ENCODE measurements at places on chromosomes 16 and 17.

DNA sequence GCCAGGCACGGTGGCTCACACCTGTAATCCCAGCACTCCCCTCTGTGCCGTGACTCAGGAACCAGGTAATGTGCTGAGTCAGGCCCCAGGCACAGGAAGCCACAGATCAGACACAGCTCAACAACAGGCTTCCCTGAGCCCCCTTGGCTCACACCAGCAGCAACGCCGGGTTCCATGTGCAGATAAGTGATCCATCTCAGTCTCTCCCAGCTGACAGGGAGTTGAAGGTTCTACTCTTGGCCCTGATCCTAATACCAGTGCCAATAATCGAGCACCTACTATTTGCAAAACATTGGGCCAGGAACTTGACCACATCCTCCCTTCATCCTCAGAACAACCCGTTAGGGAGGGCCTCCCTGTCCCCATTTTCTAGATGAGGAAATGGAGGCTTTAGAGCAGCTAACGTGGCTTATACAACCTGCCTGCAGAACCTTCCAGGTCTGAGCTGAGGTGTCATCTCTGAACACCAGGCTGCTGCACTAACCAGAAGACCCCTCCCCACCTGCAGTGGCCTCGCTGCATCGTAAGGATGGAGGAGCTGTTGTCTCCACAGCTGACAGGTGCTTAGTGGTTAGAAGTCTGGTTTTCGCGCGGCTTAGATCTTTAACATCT is 64.8 kb upstream of the AMZ2 start:
- peak; percentile 70 for DNase-seq

- no peak for DNase-seq
Observed at GRCh38 chr17:43410557-43411368, 12.0 kb downstream of the ARL4D start.

- no peak for DNase-seq
Observed at GRCh38 chr17:36722903-36723263, 121.5 kb downstream of the MRM1 start.

- no peak for DNase-seq
Observed at GRCh38 chr17:45110676-45111611, 21.4 kb downstream of the PLCD3 start.

- DNase-seq = no peak
Observed at GRCh38 chr16:317583-317982, 34.6 kb downstream of the PDIA2 start.

DNA sequence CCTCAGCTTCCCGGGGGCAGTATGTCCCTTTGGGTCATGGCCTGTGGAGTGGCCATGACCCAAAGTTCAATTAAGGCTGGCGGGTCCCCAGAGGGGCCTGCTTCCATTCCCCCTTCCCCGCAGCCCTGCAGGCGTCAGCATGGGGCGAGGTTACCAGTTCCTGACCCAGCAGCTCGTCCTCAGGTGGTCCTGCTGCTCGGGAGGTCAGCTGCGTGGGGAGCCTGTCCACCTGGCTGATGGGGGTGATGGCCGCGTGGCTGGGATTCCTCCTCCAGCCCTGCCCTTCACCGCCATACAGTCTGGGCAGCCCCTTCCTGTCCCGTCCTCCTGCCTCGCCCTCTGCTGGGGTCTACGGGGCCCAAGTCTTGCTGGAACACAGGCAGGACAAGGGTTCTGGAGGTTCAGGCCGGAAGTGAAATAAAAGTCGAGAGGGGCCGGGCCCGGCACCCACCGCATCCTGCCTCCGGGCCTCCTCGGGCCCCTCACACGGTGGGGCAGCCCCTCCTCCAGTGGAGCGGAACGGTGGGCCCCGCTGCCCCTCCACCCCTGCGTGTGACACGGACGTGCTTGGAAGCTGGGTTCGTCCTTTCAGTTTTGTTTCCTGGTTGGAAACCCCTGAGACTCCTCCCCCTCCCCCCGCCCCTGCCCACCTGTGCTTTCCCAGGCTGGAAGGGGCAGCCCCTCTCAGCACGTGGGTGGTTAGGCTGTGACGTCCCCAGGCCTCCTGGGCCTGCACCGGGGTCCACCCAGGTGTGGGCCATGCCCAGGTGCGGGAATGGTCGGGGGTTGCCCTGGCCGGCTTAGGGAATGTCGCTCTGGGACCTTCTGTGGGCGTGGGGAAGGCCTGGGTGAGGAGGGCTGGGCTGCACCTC is 6.8 kb downstream of the UBALD2 start:
- peak; percentile 79 for DNase-seq

DNA sequence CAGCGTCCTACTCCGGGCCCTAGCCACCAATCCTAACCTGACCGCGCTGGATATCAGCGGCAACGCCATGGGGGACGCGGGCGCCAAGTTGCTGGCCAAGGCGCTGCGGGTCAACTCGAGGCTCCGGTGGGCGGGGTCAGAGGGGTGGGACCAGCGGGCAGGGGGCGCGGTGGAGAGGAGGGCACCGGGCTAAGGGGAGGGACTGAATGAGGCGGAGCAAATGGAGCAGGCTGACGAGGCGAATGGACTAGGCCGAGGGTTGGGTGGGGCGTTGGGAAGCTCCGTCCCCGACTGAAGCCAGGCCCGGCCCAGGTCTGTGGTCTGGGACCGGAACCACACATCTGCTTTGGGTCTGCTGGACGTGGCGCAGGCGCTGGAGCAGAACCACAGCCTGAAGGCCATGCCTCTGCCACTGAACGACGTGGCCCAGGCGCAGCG is 4.6 kb downstream of the CARMIL2 start:
- no peak for DNase-seq

DNA sequence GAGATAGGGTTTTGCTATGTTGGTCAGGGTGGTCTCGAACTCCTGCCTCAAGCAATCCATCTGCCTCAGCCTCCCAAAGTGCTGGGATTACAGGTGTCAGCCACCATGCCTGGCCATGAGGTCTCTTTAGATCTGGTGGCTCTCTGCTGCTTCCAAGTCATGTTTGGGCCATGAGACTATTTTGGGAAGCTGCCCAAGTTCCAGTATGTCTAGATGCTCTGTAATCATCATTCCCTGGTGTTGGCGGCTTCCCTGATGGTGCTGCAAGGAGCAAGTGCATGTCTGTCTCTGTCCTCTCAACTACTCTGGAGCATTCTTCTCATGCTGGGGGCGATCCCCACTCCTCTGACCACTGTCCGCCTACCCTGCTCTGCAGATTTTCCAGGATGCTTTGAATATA is 6.4 kb upstream of the ODF4 start:
- DNase-seq = no peak

- DNase-seq = no peak
Observed at GRCh38 chr16:86363836-86364618, 146.3 kb upstream of the FOXF1 start.

DNA sequence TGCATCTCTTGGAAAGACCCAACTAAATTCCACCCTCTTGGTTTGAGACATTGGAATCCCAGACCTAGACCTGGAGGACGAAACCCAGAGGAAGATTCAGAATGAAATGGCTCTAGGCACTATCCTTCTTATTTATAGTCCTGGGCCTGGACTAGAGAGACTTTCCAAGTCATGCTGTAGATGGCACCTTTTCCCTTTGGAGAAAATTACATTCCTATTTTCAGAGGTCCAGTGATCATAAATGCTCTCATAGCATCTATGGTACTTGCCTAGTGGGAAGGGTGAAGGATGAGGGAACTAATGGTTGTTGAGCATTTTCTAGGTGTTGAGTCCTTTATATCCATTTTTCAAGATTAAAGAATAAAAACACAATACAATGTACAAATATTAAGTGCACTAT is 37.1 kb downstream of the SPACA3 start:
- no peak for DNase-seq

- no peak for DNase-seq
Observed at GRCh38 chr16:1674306-1674705, 3.8 kb upstream of the JPT2 start.

- no peak for DNase-seq
Observed at GRCh38 chr16:86015606-86016005, 116.6 kb downstream of the IRF8 start.

- no peak for DNase-seq
Observed at GRCh38 chr16:939941-940340, 30.8 kb downstream of the LMF1 start.

DNA sequence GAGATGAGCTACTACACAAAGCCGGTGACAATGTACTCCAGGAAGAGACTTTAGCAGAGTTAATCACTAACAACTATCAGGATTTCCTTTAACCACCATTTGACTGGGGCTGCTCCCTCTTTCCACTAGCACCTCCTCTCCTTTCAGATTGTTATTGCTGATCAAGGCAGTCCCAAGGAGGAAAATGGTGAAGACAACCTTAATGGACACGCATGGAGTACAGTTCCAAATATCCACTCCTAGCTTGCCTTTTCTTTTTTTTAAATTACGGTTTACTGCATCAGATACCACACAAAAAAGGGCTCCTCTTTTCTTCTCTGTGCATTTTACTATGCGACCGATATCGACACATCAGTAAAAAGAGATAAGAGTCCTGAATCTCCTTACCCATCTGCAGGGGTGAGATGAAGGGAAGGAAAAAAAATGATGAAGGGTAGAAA is 30.9 kb downstream of the FAM222B start:
- DNase-seq = no peak

- no peak for DNase-seq
Observed at GRCh38 chr17:50347894-50348291, 2.0 kb downstream of the XYLT2 start.

- DNase-seq = no peak
Observed at GRCh38 chr17:73064084-73064938, 28.2 kb downstream of the SLC39A11 start.

DNA sequence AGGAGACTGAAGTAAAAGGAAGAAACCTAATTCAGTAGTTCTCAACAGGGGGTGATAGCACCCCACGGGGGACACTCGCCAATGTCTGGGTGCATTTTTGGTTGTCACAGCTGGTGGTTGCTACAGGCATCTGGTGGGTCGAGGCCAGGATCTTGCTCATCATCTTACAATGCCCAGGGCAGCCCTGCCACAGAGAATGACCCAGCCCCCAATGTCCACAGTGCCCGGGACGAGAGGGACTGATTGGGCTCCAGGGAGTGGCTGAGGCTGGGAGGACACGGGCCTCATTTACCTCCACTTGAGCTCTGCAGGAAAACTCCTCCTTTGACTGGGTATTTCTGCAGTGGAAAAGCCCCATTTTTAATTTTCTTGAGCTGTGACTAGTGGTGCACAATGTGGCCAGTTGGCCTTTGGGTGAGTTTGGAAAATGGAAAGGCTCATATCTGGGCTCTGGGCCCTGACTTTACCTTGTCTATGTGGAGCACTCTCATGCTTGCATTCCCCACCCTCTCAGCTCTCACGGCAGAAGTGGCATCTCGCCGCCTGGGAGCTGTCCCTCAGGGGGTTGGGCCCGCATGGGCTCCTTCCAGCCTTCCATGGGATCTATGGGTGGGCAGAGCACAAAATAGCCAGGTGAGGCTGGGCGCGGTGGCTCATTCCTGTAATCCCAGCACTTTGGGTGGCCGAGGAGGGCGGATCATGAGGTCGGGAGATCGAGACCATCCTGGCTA is 37.7 kb upstream of the IRF8 start:
- DNase-seq = no peak

- no peak for DNase-seq
Observed at GRCh38 chr17:47913050-47913449, 17.0 kb downstream of the SP2 start.

DNA sequence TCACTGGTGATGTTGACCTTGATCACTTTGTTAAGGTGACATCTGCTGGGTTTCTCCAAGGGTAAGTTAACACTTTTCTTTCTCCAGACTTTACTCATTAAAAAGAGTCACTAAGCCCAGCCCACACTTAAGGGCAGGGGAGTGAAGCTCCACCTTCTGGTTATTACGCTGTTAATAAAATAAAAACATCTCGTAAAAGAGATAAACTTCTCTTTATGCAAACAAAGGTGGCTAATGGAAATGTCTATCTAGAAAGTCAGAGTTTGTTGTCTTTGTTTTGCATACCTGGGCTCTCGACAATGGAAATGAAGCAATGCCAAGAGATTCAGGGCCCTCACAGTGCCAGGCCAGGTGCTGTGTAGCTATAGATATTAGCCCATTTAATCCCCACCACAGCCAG is 134.4 kb downstream of the ZFHX3 start:
- no peak for DNase-seq

- no peak for DNase-seq
Observed at GRCh38 chr16:22661161-22661647, 150.5 kb downstream of the NPIPB5 start.

GRCh38 chr16:88940862-88941817 is 35.9 kb downstream of the CBFA2T3 start:
- no peak for DNase-seq

DNA sequence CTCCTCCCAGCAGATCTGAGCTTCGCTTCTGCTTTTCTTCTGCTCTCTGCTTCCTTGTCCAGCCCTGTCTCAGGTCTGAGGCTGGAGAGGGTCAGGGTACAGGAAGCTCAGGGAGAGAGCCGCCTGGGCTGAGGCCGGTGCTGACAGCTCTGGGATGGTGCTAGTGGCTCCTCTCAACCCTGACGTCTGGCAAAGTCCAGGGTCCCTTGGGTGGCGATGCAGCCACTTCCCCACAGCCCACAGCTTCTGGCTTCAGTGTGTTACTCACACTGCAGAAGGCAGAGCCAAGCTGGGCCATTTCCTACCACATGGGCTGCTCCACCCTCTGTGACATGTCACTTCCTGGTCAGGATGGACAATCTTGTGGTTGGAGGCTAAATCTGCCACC is at the start of gene CD300C:
Gene CD300C, minus strand, starts transcription at position 273 of the 388 bp plus-strand sequence. CDS start 333 bp downstream, outside the sequence.
- peak; percentile 61 for DNase-seq

DNA sequence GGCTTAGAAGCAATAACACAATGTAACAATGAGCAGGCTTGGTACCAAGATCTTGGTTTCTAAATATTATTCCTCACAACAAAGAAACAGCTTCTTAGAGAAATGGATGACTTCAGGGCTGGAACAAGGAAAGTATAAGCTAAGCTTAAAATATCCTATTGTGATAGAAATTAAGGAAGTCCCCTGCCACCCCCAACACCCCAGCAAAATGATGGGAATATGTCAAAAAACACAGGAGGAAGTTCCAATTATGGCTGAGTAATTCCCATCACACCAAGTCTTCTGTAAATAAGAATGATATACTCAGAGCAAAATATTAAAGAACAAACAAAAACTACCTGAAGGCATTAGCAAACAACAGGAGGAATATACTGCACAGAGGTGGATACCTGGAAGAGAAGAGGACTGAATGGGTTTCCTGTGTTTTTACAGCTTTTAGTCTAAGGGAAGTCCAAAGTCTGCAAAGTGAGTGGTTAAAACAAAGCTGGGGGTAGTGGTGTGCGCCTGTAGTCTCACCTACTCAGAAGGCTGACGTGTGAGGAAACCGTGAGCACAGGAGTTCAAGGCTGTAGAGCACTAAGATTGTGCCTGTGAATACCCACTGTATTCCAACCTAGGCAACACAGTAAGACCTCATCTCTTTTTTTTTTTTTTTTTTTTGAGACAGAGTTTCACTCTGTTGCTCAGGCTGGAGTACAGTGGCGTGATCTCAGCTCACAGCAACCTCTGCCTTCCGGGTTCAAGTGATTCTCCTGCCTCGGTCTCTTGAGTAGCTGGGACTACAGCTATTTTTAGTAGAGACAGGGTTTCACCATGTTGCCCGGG is 17.1 kb upstream of the ATP6V0A1 start:
- DNase-seq = no peak

- no peak for DNase-seq
Observed at GRCh38 chr16:17362946-17363345, 107.8 kb downstream of the XYLT1 start.

DNA sequence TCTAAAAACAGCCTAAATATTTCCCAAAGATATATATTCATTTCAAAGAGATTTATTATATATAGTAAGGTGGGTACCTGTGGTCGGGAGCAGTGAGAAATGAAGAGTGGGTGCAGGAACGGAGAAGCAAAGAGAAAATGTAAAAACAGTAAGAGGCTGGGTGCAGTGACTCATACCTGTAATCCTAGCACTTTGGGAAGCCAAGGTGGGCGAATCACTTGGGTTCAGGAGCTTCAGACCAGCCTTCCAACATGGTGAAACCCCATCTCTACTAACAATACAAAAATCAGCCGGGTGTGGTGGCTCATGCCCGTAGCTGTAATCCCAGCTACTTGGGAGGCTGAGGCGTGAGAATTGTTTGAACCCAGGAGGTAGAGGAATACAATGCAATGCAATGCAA is 257.1 kb downstream of the BCAS3 start:
- DNase-seq = no peak

All from NK-92 treated with Interleukin-12 subunit alpha and Interleukin-12 subunit beta, amount 100 ng/mL, for 24 hours (cell line).